ENCODE measurements at places on chromosomes 7 and 10. TPM values are rescaled to one million over a fixed set of nuclear protein-coding genes. Genes with fewer than 3 reads are reported as not detected.

ACHE gene
- 9.8 TPM for total RNA-seq

GRCh38 chr7:37081436-37081835 lies 357.1 kb upstream of the AOAH start:
- no peak for DNase-seq

- no peak for DNase-seq
These were observed 114.4 kb downstream of the HIBADH start for GRCh38 chr7:27548304-27548703.

DNA sequence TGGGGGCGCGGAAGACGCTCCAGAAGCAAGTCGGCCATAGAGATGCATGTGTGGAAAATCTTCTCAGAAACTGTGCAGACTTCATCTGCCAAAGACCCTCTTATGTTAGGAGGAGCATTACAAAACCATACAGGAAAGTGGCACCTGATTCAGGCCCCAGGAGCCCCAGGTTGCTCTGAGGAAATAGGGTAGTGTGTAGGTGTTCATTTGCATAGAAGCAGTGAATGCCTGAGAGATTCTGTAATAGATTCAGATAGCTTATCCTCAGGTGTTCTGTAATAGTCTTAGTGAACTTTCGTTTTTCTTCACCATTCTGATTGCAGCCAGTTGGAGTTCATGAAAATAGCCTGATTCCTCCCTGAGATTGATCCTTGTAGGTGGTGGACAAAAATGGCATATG lies 106.4 kb upstream of the GJD4 start:
- DNase-seq = no peak

CLCN1 gene
- total RNA-seq = 1.4 TPM

PRRT4 gene
- 0.16 TPM for total RNA-seq

DNA sequence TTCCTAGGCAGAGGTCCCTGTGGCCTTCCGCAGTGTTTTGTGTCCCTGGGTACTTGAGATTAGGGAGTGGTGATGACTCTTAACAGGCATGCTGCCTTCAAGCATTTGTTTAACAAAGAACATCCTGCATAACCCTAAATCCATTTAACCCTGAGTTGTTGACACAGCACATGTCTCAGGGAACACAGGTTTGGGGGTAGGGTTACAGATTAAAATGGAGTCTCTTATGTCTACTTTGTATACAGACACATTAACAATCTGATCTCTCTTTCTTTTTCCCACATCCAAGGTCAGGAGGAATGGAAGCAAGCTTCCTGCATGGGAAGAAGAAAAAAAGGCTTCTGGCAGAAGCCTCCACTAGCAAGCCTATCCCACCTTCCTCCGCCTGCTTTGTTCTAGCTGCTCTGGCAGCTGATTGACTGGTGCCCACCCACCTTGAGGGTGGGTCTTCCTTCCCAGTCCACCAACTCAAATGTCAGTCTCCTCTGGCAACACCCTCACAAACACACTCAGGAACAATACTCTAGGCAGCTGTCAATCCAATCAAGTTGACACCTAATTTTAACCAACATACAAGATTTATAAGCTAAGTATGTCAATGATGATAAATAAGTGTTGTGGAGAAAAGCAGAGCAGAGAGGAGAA lies 176.5 kb upstream of the CCZ1B start:
- no peak for DNase-seq

DNA sequence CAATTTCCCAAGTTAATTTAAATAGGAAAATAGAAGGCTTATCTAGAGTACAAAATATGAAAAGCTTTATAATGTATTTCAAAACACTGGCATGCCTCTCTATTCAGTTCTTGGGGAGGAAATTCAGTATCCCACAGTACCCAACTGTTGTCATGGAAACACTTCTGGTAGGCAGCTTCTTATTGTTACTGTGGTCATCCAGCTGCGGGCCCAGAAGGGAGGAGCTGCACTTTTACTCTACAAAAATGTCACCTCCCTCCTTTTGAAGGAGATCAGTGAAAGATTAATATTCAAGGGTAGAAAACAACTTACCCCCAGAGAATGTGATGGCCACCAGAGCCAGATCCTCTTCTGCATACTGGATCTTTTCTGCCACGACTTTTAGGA lies 202.8 kb downstream of the RAPGEF5 start:
- no peak for DNase-seq

- no peak for DNase-seq
These were observed 87.6 kb downstream of the ARMH3 start for GRCh38 chr10:101968286-101968939.

DNA sequence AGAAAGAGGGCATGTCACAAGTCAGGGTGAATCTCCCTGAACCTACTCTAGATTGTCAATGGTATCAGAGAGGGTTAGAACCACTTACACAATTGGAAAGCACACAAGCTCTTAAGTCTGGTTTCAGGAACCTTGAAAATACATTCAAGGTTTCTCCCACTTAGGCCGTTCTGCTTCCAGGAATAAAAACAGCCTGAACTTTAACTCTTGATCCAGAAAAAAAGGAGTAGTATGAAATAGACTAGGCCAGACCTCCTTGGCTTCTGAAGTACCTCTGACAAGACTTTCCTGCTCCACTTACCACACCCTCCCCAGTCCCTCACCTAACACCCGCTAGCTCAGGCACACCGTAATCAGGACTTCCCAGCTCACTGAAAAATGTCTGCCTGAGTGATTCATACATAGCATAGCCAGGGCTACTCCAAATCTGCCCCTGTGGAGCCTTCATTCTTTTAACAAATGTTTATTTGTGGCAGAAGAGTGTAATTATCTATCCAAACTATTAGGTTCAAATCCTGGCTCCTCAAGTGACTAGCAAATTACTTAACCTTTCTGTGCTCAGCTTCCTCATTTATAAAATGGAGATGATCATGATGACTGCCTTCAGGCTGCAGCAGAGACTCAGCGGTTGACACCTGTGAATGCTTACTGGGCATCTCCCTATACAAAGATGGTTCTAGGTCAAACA lies 30.3 kb upstream of the IL6 start:
- no peak for DNase-seq

WEE2 gene
- 1.4 TPM for total RNA-seq

DNA sequence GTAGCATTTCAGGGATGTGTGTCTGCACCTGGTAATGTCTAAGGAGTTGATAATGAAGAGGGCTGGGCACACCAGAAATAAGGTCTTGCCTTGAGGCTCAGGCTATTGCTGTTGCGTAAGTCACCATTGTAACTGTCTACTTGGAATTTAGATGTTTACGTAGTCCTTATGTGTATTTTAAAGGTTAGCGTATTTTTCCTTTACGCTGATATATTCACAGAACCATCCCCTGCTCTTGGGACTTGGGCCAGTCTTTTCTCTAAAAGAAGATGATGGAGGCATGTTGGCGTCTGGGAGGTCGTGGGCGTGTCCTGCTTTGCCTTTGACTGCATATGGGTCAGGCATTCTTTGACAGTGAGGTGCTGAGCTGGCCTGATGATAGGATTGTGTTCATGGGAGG lies 14.7 kb downstream of the WDR37 start:
- no peak for DNase-seq

GRCh38 chr7:158829021-158829341 lies 328 bp downstream of the ESYT2 start:
- no peak for DNase-seq

DNA sequence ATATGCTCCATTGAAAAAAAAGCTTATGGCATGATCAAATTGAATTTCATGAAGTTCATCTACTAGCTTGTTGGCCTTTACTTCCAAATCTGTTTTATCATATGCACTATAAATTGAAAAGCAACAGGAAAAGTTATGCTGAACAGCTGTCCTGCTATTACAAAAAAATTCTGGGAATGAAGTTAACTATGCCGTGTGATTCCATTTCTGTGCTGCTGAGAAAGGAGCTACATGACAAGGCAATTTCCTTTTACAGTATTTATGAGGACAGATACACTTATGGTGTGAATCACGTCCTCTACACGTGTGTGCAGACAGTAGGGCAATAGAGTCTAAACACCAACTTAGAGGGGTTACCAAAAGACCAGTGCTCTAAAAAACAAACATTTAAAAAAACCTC lies 426.5 kb upstream of the AKR1E2 start:
- DNase-seq = no peak
